ACHN (cell line): ENCODE measurements at places on chromosomes 12 and 14.

DNA sequence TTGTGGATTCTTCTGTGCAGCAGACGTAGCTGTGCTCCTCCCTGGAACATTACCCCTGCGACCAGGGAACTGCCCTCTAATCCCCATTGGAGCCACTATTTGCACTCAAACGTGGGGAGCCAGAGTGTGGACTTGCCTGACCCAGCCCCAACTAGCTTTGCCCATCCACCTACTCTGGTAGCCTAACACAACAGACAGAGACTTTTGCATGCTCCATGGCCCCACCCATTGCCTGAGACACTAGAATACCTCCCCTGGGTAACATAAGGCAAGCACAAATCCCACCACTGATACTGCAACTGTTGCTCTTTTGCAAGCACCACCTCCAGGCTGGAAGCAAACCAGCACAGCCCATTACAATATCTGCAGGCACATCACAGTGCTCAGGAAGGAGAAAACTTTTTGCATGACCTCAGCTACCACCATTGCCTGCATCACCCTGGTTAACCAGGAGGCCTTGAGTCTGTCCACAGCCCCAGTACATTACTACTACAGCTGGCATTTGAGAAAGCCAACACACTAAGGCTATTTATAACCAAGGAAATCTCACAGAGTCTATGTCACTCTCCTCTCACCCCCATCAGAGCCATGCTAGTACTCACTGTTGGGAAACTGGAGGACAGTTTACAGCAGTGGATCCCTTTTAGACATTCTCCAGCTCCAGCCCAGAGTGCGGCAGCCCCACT lies 15.0 kb downstream of the CEP128 start:
- no peak for DNase-seq

- DNase-seq, result peak; percentile 27
Observed at GRCh38 chr12:107360482-107360881, 267.1 kb upstream of the CRY1 start.

DNA sequence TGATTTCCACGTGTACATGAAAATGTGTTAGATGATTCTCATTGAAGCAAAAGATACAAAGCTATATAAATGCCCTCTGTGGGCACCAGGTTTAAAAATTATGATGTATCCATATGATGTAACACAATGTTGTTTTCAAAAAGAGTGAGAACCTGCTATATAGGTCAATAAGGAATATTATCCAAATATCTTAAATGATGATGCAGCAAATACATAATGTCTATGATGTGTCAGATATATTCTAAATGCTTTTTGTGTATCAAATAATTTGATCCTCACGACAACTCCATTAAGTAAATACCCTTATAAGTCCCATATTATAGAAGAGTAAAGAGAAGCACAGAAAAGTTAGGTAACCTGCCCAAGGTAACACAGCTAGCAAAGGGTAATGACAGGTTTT lies 393.0 kb upstream of the DCN start:
- DNase-seq, result no peak

DNA sequence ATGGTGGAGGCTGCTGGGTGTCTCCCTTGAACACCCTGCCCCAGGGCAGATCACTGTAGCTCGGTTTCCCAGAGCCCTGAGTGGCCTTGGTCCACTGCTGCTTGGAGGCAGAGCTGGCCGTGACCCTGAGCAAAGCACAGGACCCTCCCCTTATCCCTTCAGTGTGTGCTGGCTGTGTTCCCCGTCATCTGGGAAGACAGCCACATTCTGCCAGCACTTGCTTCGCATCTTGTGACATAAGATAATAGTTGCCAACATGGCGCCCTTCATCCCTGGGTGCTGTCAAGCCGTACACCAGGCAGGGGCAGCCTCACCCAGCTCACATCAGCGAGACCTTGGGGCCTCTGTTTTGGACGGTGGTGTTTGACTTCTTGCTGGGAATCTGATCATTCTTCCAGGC lies 12.1 kb upstream of the ALDH2 start:
- no peak for DNase-seq

DNA sequence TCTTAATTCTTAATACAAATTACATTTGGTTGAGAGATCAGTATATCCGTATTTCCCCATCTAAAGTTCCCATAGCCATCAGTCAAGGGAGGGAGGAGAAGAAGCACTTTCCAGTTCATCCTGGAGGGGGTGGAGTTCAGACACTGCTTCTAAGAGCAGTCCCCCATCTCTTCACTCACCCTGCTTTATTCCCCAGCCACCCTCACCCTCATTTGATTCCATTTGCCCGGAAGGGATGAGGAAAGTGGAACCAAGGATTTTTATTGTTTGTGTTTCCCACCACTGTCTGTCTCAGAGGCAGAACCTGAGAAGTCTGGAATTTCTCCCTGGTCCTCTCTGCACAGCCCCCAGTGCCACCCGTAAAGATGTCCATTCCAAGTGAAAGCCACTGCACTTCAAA lies 134.2 kb upstream of the HIF1A start:
- DNase-seq, result peak; percentile 80

DNA sequence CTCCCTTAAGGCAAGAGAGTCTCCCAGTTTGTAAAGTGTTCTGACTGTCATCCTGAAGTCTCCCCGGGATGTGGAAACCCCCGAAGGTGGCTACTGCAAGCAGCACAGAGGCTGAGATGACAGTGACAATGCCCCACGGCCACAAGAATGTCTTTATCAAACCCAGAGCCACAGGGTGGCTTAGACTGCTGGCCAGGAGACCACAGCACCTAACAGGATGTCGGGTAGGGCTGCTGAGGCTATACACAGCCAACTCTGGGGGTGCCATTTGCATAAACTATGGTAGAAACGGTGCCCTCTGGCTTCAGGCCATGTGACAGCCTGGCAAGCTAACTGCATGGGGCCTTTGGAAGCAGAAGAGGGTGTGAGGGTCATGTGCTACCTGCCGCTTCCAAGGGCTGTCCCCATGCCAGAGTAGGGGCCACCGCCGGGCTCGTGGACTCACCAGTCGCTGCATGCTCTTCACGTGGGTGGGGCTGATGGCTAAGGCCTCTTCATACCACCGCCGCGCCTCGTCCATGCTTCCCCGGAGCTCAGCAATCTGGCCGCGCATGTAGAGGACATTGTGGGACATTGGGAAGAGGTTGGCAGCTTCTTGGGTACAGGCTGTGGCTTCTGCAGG lies 180.9 kb downstream of the CALM1 start:
- no peak for DNase-seq

DNA sequence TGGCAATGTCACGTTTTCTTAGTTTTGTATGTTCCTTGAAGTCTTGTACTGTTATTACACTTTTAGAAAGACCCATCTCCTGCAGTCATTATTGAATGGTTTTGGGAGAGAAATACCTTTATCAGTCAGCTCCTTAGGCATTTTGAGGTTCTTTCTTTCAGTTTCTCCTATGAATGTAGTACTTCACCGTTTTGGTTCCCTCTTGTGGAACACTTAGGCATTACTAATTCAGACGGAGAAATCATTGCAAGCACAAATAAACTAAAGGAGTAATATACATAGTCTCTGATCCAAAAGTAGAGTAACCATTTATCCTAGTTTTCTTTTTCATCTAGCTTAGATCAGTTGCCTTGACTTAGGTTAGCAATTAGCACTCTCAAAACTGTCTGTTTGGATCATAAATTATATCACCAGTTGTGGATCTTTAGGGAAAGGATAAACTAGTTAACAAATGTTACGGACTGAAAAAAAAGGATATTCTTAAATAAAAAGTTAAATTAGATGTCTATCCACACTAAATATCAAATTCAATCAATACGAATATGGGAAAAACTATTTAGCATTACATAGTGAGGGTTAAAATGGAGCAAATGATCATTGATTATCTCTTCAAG lies 1538.3 kb upstream of the SEL1L start:
- peak; percentile 66 for DNase-seq

GRCh38 chr12:68498736-68499135 lies 112.0 kb upstream of the RAP1B start:
- DNase-seq, result no peak

DNA sequence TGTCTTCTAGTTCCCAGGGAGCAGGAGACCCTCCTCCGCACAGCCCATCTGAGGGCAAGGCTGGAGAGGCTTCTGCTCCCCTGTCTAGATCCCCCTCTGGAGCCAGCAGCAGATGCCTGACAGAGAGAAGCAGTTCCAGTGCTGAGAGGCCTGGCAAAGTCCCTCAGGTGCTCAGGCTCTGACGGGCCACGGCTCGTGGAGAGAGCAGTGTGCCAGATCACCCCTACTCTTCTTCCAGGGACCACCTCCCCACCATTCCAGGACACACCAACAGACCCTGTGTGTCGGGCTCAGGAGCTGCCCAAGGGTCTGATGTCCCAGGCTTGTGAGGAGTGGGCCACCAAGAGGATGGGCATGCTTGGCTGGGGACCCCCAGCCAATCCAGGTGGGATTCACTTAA lies 22.5 kb upstream of the C14orf180 start:
- DNase-seq, result no peak

DNA sequence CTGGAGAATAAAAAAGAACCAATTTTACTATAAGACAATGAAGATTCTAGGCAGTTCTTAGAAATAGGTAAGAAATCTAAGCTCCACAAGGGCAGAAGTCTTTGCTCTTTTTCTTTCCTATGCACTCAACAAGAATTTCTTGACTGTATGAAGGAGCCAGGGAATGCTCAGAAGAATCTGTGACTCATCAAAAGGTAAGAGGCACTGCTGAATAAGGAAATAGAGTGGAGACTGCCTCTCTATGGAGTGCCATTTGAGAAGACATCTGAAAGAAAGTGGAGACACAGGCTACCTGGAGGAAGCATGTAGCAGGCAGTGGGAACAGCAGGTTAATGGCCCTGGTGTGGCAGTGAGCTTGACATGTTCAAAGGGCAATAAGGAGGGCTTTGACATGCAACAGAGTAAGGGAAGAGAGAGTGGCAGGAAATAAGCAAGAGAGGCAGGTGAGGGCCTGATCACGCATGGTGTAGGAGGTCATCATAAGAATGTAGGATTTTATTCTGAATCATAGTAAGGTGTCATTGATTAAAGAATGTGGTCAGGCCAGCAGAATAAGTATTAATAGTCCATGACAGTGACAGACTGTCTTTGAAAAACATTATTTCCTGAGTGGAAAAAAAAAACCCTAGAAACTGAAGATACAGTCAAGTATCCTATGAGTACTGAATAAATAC lies 446.7 kb upstream of the GARIN6 start:
- DNase-seq, result peak; percentile 44

GRCh38 chr12:102970780-102971179 lies 13.3 kb downstream of the ASCL1 start:
- DNase-seq, result no peak

- no peak for DNase-seq
Observed at GRCh38 chr12:43057566-43057965, 468.0 kb upstream of the PRICKLE1 start.

DNA sequence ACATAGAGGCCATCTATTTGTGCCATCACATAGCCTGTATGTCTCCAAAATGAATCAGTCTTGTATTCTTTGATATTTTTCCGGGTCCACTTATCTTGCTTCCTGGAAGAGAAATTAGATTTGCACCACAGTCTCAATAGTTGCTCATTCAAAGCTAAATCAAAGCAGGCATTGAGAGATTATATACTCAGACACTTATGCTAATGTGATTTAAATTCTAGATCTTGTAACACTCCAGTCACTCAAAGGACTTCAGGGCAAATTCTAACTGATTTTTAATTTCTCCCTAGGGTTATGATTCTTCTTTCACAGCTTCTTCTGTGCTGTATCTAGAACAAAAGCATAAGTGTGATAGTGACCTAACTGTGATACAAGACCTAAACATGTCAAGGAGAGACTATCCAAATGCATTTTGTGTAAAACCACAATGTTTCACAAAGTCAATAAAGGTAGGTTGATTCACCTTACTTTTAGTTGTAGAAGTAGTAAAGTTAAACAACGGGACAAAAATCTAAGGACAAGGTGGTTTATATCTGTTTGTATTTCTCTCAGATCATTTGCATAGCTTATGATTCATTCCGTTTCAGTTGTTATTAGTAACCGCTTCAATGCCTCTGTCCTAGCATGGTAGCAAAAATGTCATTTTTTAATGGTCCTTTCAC lies 26.8 kb downstream of the PLBD1 start:
- no peak for DNase-seq

DNA sequence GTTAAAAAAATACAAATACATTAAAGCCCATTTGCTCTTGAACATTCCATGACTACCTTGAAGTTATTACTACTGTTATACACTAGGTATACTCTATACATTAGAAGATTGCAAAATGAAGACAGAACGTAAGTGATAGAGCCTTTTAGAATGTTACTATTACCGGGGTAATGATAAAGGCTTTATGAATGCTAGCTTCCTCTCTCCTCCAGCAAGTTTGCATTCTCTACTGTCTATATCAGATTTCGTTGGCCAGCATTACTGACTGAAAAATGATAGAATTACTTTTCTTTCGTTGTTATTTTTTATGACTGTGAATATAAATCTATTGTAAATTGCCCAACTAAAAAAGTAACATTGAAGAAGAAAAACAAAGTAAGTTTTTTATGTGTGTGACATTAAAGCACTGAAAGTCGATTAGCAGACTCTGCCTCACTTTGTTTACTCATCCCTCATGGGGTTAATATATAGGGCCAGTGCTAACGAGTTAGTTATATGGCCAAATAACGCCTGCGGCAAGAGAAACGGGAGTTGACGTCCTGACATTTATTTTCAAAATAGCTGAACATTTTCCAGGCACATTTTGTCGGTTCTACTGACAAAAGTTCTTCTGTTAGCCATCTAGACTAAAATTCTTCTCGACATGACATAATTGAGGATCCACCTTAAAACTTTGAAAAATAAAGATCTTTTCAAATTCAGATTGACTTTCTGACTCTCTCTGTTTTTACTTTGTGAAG lies 163.8 kb upstream of the KITLG start:
- DNase-seq, result no peak

DNA sequence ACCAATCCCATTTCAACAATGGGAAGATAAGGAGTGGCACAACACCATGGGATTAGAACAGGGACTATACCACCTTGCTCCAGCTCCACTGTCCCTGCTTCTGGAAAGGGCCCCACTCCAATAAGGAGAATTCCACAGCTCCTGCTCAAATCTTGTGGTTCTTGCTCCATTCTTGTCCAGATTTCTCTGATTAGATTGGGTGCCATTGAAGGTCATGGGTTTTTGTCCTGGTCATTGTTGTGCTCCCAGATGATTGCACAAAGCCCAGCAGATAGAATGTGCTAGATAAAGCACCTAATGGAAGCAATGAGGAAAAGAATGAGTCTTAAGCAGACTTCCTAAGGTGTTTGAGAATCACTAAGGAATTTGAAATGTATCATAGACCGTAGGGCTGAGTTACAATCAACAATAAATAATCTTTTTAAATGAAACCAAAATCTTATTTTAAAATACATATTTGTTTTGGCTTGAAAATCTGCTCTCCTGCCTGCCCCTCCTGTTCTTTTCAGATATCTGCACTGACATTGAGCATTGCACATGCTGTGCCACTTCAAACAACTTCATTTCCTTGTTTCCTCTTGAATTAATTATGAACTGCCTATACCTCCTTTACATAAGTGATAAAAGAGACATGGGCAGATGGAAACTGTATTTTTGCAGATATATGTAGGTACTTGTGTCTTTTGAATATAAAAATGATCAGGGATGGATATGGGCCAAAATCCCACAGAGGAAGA lies 115.9 kb downstream of the FGD4 start:
- no peak for DNase-seq

GRCh38 chr12:91880528-91880927 lies 265.1 kb downstream of the BTG1 start:
- DNase-seq, result no peak
